ENCODE measurements at places on chromosomes 5 and 9.

DNA sequence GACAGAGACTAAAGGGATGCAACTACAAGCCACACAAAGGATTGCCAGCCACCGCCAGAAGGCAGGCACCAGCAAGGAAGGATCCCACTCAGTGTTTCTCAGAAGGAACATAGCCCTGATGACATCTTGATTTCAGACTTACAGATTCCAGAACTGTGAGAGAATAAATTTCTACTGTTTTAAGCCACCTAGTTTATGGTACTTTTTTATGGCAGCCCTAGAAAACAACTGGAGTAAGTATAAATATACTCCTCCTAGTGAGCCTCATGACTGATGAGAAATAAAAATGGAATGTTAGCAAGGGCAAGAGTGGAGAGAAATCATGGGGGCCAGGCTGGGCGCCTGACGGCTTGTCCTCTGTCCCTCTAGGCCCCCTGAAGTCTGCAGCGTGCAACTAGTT is 307.3 kb downstream of the PIK3R1 start:
- DNase-seq = no peak

GRCh38 chr9:94952565-94953373 is 226.3 kb downstream of the AOPEP start:
- no peak for DNase-seq

GRCh38 chr5:173228639-173229381 is 6.2 kb downstream of the NKX2-5 start:
- DNase-seq = no peak

DNA sequence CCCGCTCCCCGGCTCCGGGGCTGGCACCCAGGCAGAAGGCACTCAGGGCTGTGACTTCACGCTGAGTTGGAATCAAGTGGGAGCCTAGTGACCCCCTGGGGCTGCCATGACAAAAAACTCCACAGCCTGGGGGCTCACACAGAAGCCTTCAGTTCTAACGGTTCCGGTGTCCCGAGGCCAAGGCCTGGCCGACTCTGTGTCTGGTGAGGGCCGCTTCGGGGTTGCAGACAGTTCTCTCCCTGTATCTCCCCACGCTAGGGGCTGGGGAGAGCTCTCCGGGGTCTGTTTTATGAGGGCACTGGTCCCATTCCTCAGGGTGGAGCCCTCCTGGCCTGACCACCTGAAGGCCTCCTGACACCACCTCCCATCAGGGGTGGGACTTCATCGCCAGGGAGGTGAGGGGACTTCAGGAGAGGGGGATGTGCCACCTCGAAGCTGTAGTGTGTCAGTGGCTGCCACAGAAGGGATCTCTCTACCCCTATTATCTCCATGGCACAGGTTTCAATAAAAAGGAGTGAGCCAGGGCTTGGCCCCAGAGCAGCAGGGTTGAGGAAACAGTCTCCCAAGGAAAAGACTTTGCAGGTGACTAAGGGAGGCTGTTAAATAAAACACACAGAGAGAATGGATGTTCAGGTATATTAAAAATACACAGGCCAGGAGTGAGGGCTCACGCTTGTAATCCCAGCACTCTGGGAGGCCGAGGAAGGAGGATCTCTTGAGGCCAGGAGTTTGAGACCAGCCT is 1.5 kb upstream of the SLC6A3 start:
- no peak for DNase-seq

DNA sequence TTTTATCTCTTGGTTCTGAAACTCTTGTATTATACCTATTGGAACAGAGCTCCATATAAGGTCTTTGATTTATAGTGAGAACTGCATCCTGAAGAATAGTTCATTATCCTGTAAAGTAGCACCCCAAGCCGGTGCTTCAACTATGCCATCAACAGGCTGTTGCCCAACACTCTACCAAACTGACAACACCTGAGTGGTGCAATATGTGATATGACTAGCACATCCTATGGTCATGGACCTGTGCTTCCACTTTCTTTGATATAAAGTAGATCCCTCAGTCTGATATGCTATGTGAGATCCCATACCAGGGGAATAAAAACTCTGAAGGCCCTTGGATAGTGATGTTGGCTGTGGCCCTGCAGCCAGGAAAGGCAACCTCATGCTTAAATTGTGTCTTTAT is 15.8 kb downstream of the CSF2 start:
- no peak for DNase-seq

DNA sequence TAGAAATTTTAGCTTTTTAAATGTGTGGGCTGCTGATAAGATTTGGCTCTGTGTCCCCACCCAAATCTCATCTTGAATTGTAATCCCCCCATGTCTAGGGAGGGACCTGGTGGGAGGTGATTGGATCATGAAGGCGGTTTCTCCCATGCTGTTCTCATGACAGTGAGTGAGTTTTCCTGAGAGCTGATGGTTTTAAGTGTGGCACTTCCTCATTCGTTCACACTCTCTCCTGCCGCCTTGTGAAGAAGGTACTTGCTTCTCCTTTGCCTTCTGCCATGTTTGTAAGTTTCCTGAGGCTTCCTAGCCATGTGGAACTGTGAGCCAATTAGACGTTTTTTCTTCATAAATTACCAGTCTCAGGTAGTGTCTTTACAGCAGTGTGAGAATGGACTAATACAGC is 127.8 kb upstream of the MVB12B start:
- no peak for DNase-seq

DNA sequence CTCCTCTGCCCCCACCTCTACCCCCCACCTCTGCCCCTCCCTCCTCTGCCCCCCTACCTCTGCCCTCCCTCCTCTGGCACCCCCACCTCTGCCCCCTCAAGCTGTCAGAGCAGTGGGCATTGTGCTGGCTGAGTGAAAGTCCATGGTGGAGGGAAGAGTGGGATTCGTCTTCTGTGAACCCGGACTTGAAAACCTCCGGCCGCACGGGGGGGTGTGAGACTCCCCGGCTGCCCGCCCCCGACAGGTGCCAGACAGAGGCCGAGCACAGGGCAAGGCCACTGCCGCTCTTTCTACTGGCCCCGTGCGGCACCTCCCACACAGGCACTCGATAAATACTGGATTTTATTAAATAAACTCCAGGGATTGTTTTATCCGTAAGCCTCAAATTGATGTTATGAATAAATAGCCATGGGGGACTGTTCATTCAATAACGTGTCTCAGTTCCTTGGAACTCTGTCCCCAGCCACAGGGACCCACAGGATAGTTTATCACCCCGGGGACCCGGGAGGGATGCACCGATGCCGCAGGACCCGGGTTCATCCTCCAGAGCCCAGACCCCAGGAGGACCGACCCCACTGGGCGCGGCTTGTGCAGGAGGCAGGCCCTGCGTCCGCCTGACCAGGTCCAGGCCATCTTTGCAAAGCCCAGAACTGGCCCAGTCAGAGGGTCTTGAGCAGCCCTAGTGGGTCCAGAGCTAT is 2.6 kb upstream of the QRFP start:
- DNase-seq = no peak

GRCh38 chr5:14739538-14739937 is 75.0 kb downstream of the OTULIN start:
- no peak for DNase-seq
